RPMI7951 (cell line): ENCODE measurements at places on chromosomes 1 and 21. TPM values are rescaled to one million over a fixed set of nuclear protein-coding genes. Genes with fewer than 3 reads are reported as not detected.

OR2L2 gene
- not detected in 2 replicates for total RNA-seq

SPRR1B gene
- not detected in 2 replicates for total RNA-seq

FCER1A gene
- not detected in 2 replicates for total RNA-seq

CELA3A gene
- total RNA-seq, result not detected in 2 replicates

CENPL gene
- total RNA-seq, result 39.3 and 53.7 TPM in 2 replicates

CHIA gene
- not detected in 2 replicates for total RNA-seq

HLX gene
- total RNA-seq, result 5.2 TPM in 2 replicates

LY9 gene
- not detected in 2 replicates for total RNA-seq

CITED4 gene
- total RNA-seq, result 0.72 and 1.1 TPM in 2 replicates

CA6 gene
- total RNA-seq, result not detected in 2 replicates

NR0B2 gene
- total RNA-seq, result not detected in 2 replicates

GRCh38 chr1:19038096-19038495, 81.6 kb upstream of the IFFO2 start:
- DNase-seq, result no peak

DNA sequence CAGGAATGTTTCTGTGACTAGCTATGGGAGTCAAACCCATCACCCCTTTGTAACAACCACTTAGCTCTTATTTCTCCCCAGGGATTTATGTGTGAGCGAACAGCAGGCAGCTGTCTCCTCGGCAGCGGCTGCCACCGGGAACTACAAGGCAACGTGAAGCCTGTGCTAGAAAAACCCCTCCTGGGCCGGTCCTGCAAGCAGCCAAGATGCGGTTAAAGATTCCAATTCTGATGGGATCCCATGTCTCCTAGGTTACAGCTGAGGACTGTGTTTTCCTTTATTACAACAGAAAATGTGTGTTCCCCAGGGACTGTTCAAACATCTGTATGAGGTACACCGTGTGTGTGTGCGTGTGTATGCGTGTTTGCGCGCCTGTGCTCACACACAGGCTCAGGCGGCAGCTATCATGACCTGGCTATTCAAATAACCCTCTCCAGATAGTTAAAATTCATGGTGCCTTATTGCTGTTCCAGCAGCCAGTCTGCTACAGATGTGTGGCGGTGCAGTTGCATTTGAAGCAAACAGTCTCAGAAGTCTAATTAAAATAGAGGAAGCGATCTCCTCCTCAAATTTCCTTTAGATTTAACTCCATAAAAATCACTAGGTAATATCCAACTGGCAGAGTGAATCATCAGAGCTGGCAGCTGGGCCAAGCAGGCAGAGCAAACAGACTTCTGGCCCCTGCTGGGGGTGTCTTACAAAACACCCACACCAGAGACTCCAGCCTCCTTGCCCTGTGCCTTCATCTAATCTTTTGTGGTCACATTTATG, 68.0 kb downstream of the LMX1A start:
- no peak for DNase-seq

GRCh38 chr1:77010937-77011336, 143.7 kb downstream of the ST6GALNAC5 start:
- DNase-seq, result no peak

- no peak for DNase-seq
Measured at GRCh38 chr1:155649676-155650075, 38.9 kb downstream of the YY1AP1 start.

DNA sequence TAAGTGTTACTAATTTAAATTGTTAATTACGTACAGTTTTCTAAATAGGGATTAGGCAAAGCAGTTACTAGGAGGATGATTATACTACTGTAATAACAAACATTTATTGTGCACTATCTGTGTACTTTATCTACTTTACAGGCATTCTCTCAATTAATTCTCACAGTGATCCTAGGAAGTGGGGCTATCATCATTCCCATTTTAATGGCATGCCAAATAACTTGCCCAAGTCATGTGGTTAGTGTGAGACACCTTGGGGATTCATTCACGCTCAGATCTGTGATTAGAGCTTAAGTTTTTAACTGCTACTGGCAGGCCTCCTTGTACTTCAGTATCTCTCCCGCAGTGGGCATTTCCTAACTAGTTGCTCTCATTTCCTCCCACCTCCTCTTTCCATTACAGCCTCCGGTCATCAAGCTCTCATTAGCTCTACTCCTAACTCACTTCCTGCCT, 11.5 kb downstream of the PHLDA3 start:
- DNase-seq, result no peak

DNA sequence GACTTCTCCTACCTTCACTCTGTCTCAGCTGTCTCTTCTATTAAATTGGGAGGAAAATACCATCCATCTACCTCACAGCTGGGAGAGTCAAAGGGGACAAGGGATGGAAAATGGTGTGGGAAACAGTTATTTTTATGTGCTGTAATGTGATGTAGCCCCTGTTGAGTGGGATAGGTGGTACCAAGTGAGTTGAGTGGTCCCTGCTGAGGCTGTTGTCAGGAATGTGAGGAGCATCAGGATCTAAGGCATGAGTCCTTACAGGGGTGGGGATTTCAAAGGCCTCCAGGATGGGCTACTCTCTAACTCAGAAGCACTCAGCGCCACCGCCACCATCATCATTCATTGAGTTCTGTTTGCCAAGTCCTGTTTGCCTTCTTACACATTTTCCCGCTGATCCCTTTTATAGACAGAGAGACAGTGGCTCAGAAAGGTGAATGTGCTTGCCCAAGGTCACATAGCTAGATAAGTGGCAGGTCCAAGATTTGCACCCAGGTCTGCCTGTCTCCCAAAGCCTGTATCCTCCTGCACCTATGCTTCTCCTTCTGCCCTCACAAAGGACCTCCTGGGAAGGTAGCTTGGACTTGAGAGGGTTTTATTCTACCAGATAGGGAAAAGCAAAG, 4.6 kb upstream of the ID3 start:
- DNase-seq, result no peak

DNA sequence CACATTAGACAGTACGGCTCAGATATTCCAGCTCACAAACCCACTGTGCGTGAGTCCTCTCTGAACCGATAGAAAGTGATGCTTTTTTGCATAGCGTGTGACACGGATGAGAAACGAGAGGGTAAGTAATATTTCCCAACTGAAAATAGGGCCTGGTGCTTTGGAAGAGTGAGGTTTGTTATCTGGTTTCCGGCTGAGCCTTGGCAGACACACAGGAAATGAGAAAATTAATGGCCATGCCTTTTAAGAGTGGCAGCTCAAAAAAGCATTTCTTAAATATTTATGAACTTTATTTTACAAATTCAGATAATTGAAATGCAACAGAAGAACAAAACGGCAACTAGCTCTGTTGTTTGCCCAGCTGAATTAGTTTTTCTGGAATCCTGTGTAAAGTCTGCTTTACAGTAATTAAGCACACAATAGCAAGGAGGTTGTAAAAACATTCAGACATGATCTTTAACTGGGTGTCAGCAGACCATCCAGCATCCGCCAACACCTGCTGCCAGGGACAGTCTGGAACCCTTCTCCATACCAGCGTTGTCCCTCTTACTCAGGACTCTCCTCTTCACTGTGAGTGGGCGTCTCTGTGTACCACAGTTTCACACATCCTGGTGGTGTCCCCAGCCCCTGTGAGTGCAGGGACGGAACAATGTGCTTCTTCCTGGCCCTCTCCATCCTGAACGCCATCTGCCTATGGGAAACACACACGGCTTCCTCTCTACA, 155.4 kb downstream of the PGBD5 start:
- DNase-seq, result no peak

DNA sequence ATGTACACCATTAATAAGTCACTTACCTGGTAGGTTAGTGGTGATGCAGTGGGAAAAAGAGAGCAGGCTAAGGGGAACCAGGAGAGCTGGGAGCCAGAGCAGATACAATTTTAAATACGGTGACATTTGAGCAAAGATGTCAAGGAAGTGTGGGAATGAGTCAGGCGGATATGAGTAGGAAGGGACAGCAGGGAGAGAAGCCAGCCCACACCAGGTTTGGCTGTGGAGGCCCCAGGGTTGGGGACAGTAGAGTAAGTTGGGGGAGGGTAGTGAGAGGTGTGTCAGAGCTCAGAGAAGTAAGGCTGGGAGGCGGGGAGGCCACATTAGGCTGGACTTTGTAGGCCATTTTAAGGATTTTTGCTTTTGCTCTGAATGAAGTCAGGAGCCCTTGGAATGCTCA, 482.0 kb downstream of the DISC1 start:
- peak; percentile 79 for DNase-seq

- DNase-seq, result no peak
Measured at GRCh38 chr1:226632922-226633351, 84.4 kb downstream of the STUM start.

DNA sequence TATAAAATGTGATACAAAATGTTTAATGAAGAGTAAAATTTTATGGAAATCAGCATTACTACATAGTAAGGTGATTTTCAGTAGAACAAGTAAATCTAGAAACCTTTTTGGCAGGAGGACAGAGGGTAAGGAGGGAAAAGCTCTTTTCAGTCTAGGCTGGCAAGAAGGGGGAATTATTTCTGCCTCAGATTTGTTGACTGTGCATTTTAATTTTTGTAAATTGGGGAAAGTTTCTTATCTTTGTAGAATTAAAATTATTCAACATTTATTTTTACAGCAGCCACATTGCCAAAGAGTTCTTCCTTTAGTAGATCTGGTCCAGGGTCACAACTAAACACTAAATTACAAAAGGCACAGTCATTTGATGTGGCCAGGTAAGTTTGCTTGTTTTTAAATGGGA, 109.2 kb downstream of the ITSN1 start:
- DNase-seq, result no peak

- DNase-seq, result no peak
Measured at GRCh38 chr1:48309564-48310082, 87.1 kb downstream of the SLC5A9 start.

- no peak for DNase-seq
Measured at GRCh38 chr1:6331543-6332273, 61.9 kb downstream of the ACOT7 start.

GRCh38 chr1:218970397-218970990, 203.2 kb upstream of the LYPLAL1 start:
- DNase-seq, result no peak

DNA sequence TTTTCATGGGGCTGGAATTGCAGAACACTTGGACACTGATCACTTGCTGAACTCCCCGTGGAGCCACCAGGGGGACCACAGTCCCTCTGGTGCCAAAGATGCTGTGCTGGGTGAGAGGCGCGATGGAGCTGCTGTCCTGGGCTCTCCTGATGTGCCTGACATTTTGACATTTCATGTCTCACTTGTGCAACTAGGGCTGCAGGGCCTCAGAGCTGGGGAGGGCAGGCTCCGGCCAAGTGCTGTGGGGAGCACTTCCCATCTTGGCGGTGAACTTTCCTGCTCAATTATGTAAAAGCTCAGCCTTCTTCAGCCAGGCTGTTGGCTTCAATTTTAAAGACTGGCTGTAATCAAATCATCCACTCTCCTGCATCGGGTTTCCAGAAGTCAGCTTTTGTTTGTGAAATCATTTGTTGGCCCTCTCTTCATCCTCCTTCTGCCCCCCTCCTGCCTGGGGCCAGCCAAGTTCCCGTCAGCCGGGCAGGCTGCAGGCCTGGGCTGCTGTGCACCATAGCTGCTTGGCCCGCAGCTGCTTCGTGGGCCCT, 36.8 kb downstream of the KCNAB2 start:
- no peak for DNase-seq

DNA sequence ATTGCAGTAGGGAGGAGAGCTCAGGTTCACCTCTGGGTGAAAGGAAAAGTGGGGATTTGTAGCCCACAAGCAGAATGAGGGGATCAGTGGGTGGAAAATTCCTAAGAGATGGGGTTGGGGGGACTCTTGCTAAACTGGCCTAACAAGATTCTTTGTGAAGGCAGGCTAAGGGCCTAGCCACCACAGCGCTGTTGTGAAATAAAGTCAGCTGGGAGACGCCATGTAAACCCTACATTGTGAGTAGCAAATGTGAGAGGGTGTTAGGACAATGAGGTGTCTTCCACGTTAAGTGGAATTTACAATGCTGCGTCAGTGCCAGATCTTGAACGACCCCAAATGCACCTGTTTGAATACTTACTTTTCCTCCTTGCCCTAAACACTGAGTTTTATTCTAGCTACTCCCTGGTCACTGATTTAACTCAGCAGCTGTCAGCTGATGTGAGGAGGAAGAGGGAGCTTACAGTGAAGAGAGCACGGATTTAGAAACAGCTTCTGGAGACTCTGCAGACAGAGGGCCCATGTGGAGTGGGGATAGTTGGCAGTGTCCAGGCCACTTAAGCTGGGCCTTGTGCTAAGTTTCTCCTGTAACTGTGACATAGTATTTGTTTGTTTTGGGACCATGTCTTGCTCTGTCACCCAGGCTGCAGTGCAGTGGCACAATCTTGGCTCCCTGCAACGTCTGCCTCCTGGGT, 17.3 kb downstream of the PDPN start:
- DNase-seq, result no peak
